ENCODE measurements at places on chromosomes 13 and 19.
A peak's percentile ranks its signal among the peaks of the same experiment; 100 is the strongest.

GRCh38 chr13:72430923-72431322 is 296.5 kb downstream of the MZT1 start:
- no peak for DNase-seq

DNA sequence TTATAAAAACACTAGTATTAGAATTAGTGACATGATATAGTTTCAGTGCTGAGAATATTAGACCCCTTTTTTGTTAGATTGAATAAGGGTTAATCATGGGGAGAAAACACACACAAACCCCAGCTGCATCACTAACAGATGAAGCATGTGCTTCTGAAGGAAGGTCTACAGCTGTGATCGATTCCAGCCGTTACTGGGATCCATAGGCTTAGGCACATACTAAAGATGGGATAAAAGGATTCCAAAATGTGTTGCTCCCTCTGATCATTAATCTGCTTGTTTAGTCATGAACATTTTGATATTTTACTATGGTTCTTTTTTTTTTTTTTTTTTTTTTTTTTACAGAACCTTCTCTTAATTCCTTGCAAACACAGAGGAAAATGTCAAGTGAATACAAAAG is 1591.3 kb downstream of the EFNB2 start:
- no peak for DNase-seq

- no peak for DNase-seq
These were observed 573.0 kb upstream of the PCDH9 start for GRCh38 chr13:67803118-67803517.

DNA sequence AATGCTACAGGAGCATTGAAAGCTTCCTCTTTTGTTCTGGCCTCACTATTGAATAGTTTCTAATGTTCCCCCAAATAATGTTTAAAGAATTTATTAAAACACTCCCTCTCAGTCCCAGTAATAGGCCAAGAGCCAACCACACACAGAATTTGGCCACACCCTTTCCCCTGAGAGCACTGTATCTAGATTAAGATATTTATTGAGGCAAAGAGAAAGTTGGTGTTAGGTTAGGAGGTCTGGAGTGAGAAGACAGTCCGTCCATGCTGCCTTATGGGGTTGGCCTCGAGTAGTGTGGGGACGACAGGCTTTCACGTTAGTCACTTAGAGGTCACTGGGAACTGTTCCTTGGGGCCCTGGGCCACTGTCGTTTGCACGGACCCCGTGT is 122.9 kb upstream of the RNF113B start:
- no peak for DNase-seq

DNA sequence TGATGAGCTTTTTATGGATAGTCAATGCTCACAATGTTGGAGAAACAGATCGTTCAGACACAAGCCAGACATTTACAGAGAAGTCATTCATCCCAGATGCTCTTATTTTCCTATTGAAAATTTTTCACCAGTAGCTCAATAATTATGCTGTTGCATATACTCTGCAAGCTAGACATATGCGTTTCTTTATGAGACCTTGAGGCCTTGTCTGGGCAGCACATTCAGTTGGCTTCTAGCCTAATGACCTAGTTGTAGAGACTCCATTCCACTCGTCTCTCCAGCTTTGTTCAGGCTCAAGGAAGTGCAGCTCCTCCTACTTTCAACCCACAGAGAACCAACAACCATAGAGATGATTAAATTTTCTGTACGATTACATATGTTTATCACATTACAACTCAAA is 237.7 kb downstream of the MZT1 start:
- DNase-seq = no peak

DNA sequence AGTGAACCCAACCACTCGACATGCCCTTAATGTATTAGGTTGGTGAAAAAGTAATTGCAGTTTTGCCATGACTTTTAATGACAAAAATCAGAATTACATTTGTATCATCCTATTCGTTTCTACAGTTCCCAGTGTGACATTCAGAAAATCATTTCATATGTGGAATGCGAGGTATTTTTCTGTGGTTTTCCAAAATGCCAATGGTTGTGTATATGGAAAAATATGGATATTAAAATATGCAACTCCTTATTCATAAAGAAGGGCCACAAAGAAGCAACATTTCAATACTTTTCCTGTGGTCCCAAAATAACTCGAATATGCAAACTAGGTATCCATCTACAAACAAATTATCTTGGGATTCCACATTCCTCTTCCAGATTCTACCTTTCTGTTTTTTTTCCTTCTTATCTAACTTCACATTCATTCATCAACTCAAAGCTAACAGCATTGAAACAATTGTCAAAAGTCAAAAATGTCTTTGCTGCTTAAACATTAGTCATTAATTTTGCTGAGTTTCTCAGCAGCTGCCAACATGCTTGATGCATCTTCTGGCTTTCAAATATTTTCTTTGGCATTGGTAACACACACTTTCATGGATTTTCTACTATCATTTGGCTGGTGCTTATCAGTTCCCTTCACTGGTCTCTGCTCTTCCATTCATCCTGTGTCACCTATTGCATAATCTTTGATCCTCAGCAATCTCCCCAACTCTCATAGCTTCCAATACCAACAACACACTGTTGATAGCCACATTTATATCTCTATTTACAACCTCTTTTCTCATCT is 1445.4 kb downstream of the EFNB2 start:
- DNase-seq = no peak

DNA sequence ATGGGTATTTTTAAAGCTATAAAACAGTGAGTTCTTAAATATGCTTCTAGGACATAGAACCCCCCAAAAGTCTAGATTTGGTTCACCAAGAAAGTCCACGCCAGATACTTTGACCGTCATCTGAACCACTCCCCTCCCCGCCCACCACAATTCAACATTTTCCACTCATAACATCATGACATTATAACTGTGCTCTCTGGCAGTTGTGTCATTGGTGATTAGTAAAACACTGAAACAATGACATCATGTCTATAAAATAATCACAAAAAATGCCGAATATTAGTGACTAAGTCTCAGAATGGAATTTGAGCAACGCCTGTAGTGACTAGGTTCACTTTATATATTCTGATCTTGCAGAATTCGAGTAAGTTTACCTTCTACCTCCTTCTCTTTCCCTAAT is 732.3 kb downstream of the FGF9 start:
- DNase-seq = no peak

- no peak for DNase-seq
These were observed 1031.6 kb downstream of the SLITRK1 start for GRCh38 chr13:82850644-82851043.

DNA sequence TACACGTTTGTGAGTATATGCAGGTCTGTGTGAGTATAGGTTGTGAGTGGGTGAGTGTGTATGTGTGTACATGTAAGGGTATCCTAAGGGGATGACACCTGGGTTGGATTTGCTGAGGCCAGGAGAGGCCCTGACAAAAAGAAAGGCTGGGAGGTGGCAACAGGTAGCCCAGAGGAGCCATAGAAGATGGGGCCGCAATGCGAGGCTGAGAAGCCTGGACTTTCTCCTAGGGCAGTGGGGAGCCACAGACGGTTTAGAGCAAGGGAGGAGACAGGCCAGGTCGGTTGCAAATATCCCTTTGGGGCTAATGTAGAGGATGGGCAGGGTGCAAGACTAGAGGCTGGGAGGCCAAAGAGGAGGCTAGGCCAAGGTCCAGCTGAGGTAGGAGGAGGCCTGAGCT is 54.3 kb downstream of the CELF5 start:
- DNase-seq = no peak

GRCh38 chr13:104571161-104571892 is 1505.1 kb upstream of the SLC10A2 start:
- peak; percentile 30 for DNase-seq

DNA sequence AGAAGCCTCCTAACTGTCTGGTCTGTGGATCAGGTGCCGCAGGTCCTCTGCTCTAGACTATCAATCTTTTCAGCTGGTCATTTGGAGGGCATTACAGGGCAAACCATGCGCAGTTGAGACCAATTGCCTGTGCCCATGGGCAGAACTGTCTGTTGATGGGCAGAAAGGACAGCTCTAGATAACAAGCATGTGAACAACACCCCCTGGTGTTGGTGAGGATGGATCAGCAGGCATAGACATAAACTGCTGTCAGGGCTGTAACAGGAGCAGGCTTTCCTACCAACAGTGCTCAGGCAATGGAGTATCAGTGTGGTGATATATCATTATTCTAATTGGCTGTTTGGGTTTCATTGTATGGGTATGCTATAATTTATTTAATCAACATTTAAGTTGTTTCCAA is 104.7 kb upstream of the KL start:
- peak; percentile 37 for DNase-seq

GRCh38 chr13:93926425-93926824 is 553.1 kb downstream of the DCT start:
- no peak for DNase-seq

DNA sequence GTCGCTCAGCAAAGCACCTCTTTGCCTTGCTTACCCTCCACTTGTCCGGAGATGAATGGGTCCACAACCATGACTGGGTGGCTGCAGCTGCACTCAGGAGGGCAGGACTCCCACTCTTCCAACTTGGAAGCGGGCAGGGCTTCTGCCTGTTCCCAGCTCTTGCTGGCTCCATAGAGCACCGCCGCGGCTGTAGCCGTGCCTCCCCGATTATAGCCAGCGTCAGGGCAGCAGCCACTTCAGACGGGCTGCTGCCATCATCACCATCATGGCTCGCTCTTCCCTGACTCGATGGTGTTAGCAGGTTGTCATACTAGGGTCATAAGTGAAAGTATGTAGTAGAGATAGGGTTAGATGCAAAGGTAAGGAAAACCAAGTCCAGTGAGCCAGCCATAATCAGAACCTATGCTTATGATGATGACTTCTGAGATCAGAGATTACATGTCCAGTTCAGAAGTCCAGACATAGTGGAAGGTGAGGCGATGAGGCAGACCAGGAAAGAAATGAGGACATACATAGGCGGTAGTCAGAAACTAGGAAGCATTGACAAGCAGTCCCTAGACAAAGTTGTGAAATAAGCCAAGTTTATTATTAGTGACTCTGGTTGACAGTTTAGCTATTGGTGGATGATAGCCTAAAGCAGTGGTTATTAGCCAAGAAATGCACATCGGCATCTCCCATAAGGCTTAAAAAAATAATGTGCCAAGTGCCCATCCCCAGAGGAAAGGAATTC is 4.4 kb upstream of the INTS6 start:
- DNase-seq = no peak

- DNase-seq = no peak
These were observed 216.5 kb downstream of the RFC3 start for GRCh38 chr13:34034411-34034810.

- DNase-seq = no peak
These were observed 335.5 kb downstream of the FOXO1 start for GRCh38 chr13:40330950-40331349.

DNA sequence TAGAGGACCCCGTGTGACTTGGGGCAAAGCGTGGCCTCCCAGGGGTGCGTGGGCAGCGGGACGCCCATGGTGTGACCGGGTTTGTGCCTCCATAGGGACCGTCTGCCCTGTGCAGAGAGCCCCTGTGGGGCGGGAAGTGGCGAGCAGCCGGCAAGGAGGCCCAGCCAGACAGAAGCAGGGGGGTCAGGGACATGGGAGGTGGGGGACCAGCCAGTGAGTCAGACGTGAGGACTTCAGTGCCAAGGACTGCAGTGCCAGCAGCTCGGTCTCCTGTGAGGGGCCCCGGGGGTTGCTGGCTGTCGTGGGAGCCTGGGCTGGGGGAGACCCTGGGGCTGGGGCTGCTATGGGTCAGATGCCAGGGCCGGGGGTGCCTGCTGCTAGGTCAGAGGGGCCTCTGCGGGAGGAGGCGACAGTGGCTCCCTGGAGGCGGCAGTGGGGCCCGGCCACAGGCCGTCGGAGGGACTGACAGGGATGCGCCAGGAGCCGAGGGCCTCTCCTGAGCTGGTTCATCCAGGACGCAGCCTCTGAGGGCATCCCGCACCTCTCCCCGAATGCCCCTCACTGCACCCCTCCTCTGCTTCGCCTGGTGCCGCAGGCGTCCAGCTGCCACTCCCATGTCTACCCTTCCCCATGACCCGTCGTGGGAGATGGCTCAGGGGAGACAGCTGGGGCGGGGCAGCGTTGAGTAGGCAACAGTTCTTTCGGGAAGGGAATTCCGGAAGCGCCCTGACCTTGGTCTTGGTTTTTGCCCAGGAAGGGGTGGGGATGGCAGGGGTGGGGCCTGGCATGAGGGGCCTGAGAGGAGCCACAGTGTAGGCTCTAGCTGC is 80.0 kb downstream of the KDM4B start:
- DNase-seq = no peak

DNA sequence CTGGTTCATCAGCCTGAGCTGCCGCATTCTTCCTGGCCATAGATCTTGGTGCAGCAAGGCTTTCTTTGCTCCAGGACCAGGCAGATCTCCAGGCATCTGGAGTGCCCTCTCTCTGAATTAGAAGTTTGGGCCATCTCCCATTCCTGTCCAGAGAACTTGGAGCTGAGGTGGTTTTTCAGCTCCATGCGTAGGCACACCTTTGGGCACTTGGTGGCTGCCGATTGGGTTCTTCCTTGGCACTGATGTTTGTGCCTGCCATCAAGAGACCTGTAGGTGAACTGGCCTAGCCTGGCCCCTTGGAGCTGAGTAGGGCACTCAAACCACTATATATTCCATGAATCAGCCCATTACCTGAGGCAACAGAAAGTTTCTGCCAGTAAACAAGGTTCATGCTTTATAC is 206.0 kb upstream of the PCDH17 start:
- no peak for DNase-seq

GRCh38 chr19:4365341-4365740 is 22.0 kb downstream of the MPND start:
- DNase-seq = no peak

- DNase-seq = no peak
These were observed 205.8 kb downstream of the GGACT start for GRCh38 chr13:100382785-100383184.

- no peak for DNase-seq
These were observed 14.7 kb downstream of the DCT start for GRCh38 chr13:94464771-94465170.

GRCh38 chr19:13234518-13234917 is 84.3 kb downstream of the IER2 start:
- peak; percentile 83 for DNase-seq

DNA sequence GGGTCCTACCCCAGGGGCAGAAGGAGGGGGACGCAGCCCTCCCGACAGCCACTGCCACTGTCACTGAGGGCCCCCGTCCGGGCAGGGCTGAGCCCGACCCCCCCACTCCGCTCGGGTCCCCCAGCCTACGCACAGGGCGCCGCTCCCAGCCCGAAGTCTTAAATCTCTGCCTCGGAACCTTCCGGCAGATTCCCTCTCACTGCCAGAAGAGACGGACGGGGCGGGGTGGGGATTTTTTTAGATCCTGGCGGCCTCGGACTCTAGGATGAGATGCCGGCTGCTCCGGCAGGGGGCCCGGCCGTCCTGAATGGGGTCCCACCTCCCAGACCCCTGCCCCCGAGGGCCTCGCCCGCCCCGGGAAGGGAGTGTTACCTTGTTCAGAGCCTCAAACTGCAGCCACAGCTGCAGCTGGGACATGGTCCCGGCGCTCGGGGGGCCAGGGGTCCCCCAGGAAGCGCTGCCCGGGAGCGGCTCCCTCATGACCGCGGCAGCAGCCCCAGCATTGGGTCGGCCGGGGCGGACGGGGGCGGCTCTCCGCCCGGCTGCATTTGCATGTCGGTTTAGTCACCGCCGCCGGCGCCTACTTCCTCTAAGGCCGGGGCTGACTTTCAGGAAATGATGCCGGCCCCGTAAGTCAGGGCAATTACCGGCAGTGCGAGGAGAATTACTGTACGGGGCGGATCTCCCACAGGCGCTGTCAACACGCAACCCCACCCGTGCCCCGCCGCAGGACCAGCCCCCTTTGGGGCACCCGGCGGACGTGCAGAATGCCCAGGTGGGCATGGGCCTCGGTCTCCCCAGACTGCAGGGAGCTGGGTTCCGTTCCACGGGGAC is 28.1 kb downstream of the GPX4 start:
- DNase-seq = no peak

All from HEK293T (cell line).